ENCODE measurements at places on chromosomes 6 and 20.
A peak's percentile ranks its signal among the peaks of the same experiment; 100 is the strongest.

GRCh38 chr20:33092361-33092760, 12.9 kb downstream of the BPIFB4 start:
- no peaks in the 10 kb centered on the region for H3K4me1 ChIP-seq
- H3K27ac ChIP-seq: no peak overlapping the region
- no peak for DNase-seq
- H3K36me3 ChIP-seq: no peaks in the 10 kb centered on the region

DNA sequence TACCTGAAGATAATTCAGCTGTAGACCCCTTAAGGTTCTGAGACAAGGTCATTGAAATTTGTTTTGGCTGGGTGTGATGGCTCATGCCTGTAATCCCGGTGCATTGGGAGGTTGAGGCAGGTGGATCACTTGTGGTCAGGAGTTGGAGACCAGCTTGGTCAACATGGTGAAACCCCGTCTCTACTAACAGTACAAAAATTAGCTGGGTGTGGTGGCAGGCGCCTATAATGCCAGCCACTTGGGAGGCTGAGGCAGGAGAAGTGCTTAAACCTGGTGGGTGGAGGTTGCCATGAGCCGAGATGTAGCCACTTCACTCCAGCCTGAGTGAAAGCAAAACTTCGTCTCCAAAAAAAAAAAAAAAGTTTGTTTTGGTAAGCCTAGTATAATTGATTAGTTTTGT, 11.0 kb downstream of the SRSF3 start:
- peaks cover 11% of the 10 kb centered on the region for H3K27me3 ChIP-seq
- peaks cover 79% of the 10 kb centered on the region for H3K4me1 ChIP-seq
- H3K36me3 ChIP-seq: peaks cover 70% of the 10 kb centered on the region
- peak overlapping the region; percentile 64 for H3K27ac ChIP-seq
- H3K4me3 ChIP-seq: no peak overlapping the region
- DNase-seq: no peak

DNA sequence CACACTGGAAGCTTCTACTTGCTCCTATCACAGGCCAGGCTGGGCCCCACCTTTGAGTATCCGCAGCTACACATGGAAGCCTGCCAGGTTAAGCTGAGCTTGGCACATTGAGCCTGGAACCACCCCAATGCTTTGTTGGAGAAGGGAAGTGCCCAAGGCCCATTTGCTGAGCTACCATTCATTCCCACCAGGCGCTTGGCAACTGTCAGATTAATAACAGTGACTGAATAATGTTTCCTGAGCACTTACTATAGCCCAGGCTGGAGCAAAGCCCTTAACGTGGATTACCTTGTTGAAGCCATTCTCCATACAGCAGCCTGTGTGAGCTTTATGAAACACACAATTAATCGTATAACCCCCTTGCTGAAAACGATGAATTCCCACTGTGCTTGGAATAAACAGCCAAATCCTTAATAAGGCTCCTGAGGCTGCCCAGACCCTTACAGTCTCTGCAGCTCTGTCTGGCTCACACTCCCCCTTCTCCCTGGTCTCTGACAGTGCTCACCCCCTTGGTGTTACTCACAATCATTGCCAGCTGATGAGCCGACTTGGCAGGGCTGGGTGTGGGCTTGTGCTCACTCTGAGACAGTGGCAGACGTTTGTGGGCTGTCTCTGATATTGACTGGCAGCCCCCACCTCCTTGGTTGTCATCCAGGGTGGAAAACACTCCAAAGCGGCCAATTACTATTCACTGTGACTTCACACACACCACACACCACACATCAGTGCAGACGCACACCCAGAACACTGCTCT, 357.1 kb downstream of the MAFB start:
- no peak overlapping the region for H3K27ac ChIP-seq
- H3K36me3 ChIP-seq: 0 out of 2 replicates have a peak, but pooled peaks cover 5% of the 10 kb centered on the region
- no peaks in the 10 kb centered on the region for H3K4me1 ChIP-seq
- DNase-seq: no peak
- H3K4me3 ChIP-seq: no peak overlapping the region
- no peaks in the 10 kb centered on the region for H3K27me3 ChIP-seq

- H3K4me3 ChIP-seq: no peak overlapping the region
- no peaks in the 10 kb centered on the region for H3K27me3 ChIP-seq
- H3K27ac ChIP-seq: no peak overlapping the region
- H3K4me1 ChIP-seq: no peaks in the 10 kb centered on the region
- H3K36me3 ChIP-seq: no peaks in the 10 kb centered on the region
Observed at GRCh38 chr6:61745994-61746393, 540.0 kb downstream of the KHDRBS2 start.

- H3K27ac ChIP-seq: no peak overlapping the region
- no peak for DNase-seq
- H3K4me3 ChIP-seq: no peak overlapping the region
- H3K27me3 ChIP-seq: peaks cover 2% of the 10 kb centered on the region
- no peaks in the 10 kb centered on the region for H3K4me1 ChIP-seq
Observed at GRCh38 chr20:16712511-16712947, 17.3 kb upstream of the SNRPB2 start.

- H3K4me3 ChIP-seq: no peak overlapping the region
- H3K4me1 ChIP-seq: no peaks in the 10 kb centered on the region
- no peaks in the 10 kb centered on the region for H3K36me3 ChIP-seq
- H3K27ac ChIP-seq: no peak overlapping the region
Observed at GRCh38 chr6:115271434-115271833, 789.3 kb downstream of the FRK start.

DNA sequence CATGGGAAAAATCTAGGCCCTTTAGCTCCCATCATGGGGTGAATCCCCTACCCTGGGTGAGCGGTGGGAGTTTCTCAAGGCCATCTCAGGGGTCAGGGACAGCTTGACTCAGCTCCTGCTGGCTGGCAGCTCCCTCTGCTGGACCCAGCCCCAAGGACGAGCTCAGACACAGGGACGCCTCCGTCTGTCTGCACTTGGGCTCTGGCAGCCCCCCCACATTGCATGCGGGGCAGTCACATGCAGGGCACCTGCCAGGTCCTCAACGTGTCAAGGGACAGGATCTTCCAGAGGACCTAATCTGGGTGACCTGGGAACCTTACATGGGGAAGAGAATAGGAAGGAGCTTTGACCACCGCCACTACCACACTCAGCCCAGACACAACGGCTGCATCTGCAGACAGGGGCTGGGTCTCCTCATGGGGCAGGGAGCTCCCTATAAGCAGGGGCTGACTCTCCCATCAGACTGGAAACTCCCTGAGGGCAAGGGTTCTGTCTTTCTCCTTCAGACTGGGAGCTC, 173.4 kb downstream of the MRPL14 start:
- H3K27ac ChIP-seq: no peak overlapping the region
- no peak for DNase-seq
- peaks cover 9% of the 10 kb centered on the region for H3K36me3 ChIP-seq
- no peak overlapping the region for H3K4me3 ChIP-seq

GRCh38 chr20:33463332-33464101, 20.0 kb upstream of the SNTA1 start:
- H3K4me3 ChIP-seq: no peak overlapping the region
- no peaks in the 10 kb centered on the region for H3K36me3 ChIP-seq
- H3K27me3 ChIP-seq: peaks cover 8% of the 10 kb centered on the region
- H3K27ac ChIP-seq: no peak overlapping the region
- no peaks in the 10 kb centered on the region for H3K4me1 ChIP-seq

DNA sequence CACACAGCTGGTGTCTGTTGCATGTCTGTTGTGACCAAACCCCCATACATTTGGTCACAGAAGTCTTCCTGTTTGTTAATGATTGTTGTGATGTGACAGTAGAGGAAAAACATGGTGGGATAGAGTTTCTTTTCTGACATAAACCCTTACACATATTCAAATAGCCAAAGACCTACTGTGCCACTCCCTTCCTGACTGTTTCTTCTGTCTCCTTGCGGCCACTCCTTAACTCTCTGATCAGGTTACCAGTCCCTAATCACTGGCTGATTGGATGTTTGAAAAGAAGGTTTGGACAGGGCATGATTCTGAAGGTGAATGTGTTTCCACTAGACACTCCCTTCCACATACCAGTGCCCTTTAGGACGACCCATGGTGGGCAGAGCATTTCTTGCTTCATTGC, 101.2 kb downstream of the SCP2D1 start:
- H3K4me3 ChIP-seq: no peak overlapping the region
- no peaks in the 10 kb centered on the region for H3K27me3 ChIP-seq
- DNase-seq: no peak
- H3K4me1 ChIP-seq: no peaks in the 10 kb centered on the region
- H3K27ac ChIP-seq: no peak overlapping the region
- peaks cover 4% of the 10 kb centered on the region for H3K36me3 ChIP-seq

- no peak for DNase-seq
- no peak overlapping the region for H3K4me3 ChIP-seq
- H3K4me1 ChIP-seq: no peaks in the 10 kb centered on the region
- H3K27ac ChIP-seq: no peak overlapping the region
- no peaks in the 10 kb centered on the region for H3K27me3 ChIP-seq
- no peaks in the 10 kb centered on the region for H3K36me3 ChIP-seq
Observed at GRCh38 chr6:119791736-119792135, 442.2 kb upstream of the MAN1A1 start.

- H3K36me3 ChIP-seq: peaks cover 21% of the 10 kb centered on the region
- peaks cover 39% of the 10 kb centered on the region for H3K4me1 ChIP-seq
- H3K27ac ChIP-seq: peak overlapping the region; percentile 76
- DNase-seq: peak; percentile 87
Observed at GRCh38 chr20:38985603-38986170, 23.5 kb downstream of the DHX35 start.

DNA sequence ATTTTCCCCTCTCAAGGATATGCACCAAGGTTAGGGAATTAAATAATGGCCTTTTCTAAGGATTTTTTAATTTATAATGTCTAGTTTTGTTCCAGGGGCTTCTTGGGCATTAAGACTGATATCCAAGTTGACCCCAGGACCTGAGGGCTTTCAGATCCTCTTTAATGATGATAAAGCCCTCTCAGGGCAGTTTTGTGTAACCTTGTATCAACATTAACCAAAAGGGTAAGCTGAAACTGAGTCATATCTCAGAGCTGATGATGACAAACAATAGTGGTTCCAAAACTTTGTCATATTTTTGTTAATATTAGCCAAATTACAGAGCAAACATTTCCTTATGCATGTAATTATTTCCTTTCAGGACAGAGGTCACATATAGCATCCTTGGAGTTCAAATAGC, 309.4 kb upstream of the MAN1A1 start:
- no peak for DNase-seq
- H3K27me3 ChIP-seq: peaks cover 1% of the 10 kb centered on the region
- no peak overlapping the region for H3K4me3 ChIP-seq
- H3K27ac ChIP-seq: no peak overlapping the region
- H3K36me3 ChIP-seq: no peaks in the 10 kb centered on the region

GRCh38 chr6:157755032-157755745, 67.9 kb upstream of the SNX9 start:
- H3K27me3 ChIP-seq: peaks cover 8% of the 10 kb centered on the region
- peaks cover 4% of the 10 kb centered on the region for H3K36me3 ChIP-seq
- H3K4me3 ChIP-seq: no peak overlapping the region
- H3K27ac ChIP-seq: no peak overlapping the region
- peak; percentile 52 for DNase-seq

DNA sequence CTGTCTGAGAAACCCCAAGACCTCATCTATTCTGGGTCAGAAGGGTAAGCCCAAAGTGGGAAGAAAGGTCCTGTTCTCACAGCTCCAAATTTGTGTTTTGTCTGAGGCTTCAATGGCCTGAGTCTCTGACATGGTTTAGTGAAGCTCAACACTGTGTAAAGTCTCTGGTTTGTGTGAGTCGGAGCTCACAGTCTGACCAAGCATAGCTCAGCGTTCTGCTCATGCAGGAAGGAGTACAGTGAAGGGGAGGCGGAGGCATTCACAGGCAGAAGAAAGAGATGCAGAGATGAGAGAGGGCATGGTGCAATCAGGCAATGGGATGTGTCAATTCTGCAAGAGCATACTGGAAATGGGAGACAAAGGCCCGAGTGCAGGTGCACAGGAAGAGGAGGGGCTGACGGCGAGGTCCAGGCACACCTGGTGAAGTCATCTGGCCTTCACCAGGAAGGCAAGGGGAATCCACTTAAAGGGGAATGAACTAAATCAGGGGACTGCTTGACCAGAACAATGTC, 463.0 kb upstream of the AGPAT4 start:
- no peaks in the 10 kb centered on the region for H3K27me3 ChIP-seq
- no peaks in the 10 kb centered on the region for H3K36me3 ChIP-seq
- H3K4me1 ChIP-seq: no peaks in the 10 kb centered on the region
- no peak for DNase-seq
- H3K4me3 ChIP-seq: no peak overlapping the region

DNA sequence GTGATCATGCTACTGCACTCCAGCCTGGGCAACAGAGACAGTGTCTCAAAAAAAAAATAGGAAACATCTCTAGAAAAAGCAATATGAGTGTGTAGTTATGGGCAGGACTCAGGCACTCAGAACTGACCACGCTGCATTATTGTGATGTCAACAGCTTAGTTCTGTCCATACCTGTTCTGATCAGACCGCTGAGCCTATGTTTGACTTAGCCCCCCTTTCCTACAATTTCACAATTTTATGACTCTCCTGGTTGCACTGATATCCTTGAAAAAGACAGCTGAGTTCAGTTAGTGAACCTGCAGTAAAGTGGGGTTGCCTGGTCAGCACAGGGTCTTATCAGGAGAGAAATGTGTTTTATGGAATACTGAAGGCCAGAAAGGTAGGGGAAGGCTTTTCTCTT, 37.8 kb upstream of the PRDM1 start:
- peaks cover 3% of the 10 kb centered on the region for H3K27me3 ChIP-seq
- H3K4me3 ChIP-seq: no peak overlapping the region

GRCh38 chr6:1423578-1423977, 34.2 kb downstream of the FOXF2 start:
- no peak overlapping the region for H3K4me3 ChIP-seq
- H3K4me1 ChIP-seq: peaks cover 14% of the 10 kb centered on the region
- H3K27me3 ChIP-seq: peaks cover 2% of the 10 kb centered on the region
- H3K36me3 ChIP-seq: no peaks in the 10 kb centered on the region

- peaks cover 21% of the 10 kb centered on the region for H3K4me1 ChIP-seq
- peaks cover 2% of the 10 kb centered on the region for H3K27me3 ChIP-seq
- H3K4me3 ChIP-seq: no peak overlapping the region
- peaks cover 12% of the 10 kb centered on the region for H3K36me3 ChIP-seq
- DNase-seq: no peak
Observed at GRCh38 chr20:46396052-46396740, 10.2 kb downstream of the ELMO2 start.

DNA sequence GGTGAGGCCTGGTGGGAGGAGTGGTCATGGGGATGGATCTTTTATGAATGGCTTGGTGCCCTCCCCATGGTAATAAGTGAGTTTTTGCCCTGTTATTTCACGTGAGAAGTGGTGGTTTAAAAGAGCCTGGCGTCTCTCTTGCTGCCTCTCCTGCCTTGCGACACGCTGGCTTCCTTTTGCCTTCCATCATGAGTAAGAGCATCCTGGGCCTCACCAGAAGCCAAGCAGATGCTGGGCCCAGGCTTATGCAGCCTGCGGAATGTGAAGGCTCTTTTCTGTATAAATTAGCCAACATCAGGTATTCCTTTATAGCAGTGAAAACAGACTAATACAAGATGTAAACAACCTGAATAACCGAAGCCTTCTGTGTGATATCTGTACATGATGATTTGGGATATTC, 27.6 kb downstream of the VTA1 start:
- H3K27ac ChIP-seq: peak overlapping the region; percentile 2
- H3K4me3 ChIP-seq: no peak overlapping the region
- no peak for DNase-seq
- peaks cover 48% of the 10 kb centered on the region for H3K36me3 ChIP-seq
- no peaks in the 10 kb centered on the region for H3K4me1 ChIP-seq
- no peaks in the 10 kb centered on the region for H3K27me3 ChIP-seq

GRCh38 chr20:50992733-50993457, 30.0 kb downstream of the KCNG1 start:
- peak; percentile 47 for DNase-seq
- H3K27ac ChIP-seq: no peak overlapping the region
- no peaks in the 10 kb centered on the region for H3K27me3 ChIP-seq
- H3K36me3 ChIP-seq: 0 out of 2 replicates have a peak, but pooled peaks cover 4% of the 10 kb centered on the region
- H3K4me3 ChIP-seq: no peak overlapping the region

- no peak overlapping the region for H3K4me3 ChIP-seq
Observed at GRCh38 chr6:108596956-108597355, 36.2 kb downstream of the FOXO3 start.
